Activated naive CD8-positive, alpha-beta T cell treated with anti-CD3 and anti-CD28 coated beads, Interleukin-2, amount 50 U/mL, for 24 hours (primary cell): ENCODE measurements at places on chromosomes 16 and 17.

DNA sequence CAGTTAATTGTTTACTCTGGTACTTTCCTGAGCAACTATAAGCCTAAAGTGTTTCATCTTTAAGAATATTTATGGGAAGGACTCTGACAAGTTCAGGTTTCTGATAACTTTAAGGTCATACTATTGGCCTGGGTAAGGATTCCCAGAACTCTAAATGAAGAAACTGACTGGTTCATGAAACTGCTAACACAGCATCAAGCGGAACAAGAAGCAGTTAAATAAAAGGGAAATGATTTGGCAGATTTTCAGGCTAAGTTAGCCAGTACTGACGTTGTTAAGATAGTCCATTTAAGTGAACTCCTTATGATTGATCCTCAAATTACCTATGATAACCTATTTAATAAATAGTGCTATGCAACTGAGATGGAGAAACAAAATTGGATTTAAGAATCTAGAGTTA is 101.6 kb upstream of the CES5A start:
- DNase-seq: no peak

DNA sequence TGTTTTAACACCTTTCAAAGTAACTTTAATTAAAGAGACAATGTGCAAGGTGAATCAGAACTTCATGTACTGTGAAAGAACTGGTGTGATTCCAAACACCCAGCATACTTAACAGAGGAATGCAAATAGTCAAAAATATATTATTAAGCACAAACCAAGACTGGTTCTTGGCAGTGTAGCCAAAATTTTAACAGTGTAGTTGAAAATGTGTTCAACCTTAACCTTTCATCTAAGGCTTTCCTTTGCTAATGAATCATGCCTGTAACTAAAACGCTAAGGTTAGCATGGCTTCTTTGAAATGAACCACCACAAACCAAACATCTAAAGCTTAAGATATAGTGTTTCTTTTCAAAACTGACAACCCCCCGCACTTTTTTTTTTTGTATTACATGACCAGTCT is 146.3 kb upstream of the AXIN2 start:
- no peak for DNase-seq

GRCh38 chr17:1509290-1509881 is 7.0 kb downstream of the INPP5K start:
- DNase-seq: no peak

DNA sequence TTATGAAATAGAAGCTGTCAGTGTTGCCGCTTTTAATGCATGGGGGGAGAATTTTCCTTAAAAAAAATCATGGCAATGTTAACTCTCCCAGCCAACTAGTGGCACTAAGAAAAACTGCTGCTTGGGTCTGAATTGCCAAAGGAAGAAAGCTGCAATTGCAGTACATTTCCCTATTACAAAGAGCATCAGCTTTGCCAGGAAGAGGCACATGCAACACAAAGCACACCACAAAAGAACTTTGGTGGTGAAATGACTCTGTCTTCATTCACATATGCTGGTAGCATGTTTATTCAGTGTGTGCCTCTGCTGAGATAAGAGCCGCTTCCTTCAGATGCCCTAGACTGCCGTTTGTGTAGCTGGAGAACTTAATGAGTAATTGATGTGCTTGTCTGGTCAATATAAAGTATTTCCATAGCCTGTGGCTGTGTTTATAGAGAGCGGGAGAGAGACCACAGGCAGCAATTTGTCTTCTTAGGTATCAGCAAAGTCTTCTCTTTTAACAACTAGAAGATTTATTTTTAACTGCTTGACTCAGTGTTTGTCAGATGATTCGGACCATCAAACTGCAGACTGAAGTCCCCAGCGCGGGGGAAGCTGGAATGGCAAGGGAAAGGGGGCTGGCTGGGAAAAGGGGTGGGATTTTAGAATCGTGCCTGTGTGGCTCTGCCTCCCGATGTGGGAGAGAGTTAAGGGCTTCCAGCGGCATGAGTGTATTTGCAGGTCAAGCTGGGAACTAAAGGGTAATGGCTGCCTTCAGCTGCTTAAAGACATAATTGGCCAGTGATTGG is 115.1 kb downstream of the MRTFB start:
- no peak for DNase-seq

DNA sequence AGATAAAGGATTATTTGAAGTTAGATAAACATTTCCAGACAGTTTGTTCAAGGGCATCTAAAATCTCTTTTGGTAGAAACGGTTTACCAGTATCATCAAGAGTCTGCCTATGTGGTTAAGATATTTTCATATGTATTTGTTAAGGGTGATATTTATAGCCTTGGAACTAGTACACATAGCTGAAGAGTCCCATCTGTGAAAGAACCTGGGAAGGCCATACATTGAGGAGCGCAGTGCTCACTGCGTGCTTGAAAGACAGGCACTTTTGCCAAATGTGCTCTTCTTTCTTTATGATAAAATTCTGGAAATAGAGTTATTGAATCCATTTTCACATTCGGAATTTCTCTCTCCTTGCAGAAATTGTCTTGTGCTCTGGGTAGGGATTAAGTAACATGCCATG is 7.7 kb downstream of the IGSF6 start:
- DNase-seq: no peak

DNA sequence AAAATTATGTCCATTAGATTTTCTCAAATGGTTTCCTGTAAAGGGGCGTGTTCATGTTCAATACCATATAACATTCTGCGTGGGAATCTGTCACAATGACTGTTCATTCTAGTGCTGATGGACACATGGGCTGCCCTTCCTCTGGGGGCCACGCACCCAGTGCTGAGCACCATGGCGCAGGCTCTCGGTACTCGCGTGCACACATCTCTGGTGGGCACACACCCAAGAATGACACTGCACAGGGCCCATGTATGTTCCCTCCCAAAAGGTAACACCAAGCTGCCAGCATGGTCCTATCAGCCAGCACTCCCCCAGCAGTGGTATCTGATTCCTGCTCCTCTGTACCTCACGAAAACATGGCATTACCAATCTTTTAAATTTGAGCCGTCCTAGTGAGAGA is 13.7 kb downstream of the B9D1 start:
- DNase-seq: no peak

GRCh38 chr17:13520899-13521572 is 80.7 kb downstream of the HS3ST3A1 start:
- DNase-seq: no peak

- no peak for DNase-seq
Observed at GRCh38 chr16:28820016-28820415, 2.8 kb upstream of the ATXN2L start.

GRCh38 chr16:88048985-88049384 is 97.8 kb downstream of the BANP start:
- DNase-seq: no peak

GRCh38 chr17:42494673-42495072 is 36.0 kb downstream of the ATP6V0A1 start:
- DNase-seq: no peak

DNA sequence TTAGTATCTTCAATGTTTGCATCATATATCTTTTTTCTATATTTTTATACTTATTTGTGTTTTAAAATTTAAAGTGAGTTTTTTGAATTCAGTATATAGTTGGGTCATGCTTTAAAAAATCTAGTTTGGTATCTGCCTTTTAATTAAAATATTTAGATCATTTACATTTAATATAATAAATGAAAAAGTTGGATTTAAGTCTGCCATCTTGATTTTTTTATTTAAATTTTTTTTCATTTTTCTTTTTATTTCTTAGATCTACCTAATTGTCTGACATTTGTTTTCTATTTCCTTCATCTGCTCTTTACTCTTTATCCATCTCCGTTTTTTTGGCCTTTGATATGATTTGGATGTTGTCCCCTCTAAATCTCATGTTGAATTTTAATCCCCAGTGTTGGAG is 50.0 kb upstream of the N4BP1 start:
- DNase-seq: no peak

DNA sequence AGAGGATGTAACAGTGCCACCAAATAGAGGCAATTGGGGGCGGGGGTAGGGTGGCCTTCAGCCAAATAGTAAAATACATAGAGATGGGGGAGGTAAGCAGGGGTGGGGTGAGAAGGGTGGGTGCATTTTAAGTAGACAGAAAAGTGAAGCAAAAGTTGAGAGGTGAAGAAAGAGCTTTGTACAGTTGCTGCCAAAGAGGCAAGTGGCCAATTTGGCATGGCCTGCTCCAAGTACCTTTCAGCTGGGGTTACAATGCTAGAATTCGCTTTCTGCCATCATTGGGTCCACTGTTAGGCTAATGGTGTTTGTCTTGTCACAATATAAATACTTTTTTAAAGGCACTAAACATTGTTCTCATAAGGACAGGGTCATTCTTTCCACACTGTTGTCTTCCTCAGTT is 5.2 kb upstream of the TMEM97 start:
- DNase-seq: no peak

GRCh38 chr17:43342589-43342890 is 56.3 kb upstream of the ARL4D start:
- no peak for DNase-seq

DNA sequence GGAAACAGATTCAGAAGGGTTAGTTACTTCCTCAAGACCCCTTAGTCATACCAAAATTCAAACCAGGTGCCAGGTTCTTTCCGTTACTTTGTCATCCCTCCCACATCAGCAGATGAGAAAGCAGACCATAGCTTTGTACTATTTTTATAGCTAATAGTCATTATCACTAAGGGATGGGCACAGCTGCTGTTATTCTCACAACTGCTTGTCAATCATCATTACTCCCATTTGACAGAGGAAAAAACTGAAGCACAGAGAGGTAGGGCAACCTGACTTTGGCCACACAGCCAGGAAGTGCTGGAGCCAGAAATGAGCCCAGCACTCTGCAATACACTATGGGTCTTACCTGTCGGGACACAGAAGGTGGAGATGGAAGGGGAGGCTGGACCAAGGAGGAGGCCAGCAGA is 30.0 kb downstream of the TEKT5 start:
- no peak for DNase-seq

GRCh38 chr16:59013930-59014329 is 279.8 kb upstream of the GOT2 start:
- DNase-seq: no peak

DNA sequence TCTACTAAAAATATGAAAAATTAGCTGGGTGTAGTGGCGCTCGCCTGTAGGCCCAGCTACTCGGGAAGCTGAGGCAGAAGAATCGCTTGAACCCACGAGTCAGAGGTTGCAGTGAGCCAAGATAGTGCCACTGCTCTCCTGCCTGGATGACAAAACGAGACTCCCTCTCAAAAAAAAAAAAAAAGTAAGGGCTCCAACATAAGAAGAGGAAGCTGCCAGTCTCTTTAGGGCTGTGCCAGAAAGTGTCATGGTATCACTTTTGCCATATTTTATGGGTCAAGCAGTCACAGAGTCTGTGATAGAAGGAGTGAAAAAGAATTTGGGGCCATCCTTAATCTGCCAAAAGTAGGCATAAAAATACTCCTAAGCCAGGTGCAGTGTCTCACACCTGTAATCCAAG is 1.4 kb upstream of the PIPOX start:
- no peak for DNase-seq

DNA sequence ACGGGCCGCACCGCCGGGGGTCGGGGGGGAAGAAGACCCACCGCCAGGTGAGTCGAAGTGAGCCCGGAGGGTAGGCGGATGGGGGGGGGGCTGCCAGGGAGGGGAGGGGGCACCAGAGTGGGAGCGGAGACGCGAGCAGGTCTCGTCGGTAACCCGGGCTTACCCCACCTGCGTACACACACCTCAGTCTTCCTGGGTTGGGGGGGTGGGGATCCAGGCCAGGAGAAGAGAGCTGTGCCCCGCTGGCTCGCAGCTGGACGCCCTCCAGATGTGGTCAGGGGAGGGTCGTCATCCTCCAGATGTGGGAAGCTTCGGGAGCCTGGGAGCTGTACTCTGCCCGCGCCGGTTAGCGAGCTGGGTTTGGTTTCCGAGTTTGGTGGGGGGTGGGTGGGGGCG is 1.2 kb downstream of the CACNA1G start:
- DNase-seq: no peak

- no peak for DNase-seq
Observed at GRCh38 chr17:69608808-69609472, 194.4 kb downstream of the MAP2K6 start.

- DNase-seq: no peak
Observed at GRCh38 chr16:52896478-52897164, 156.1 kb downstream of the CHD9NB start.

GRCh38 chr17:30449480-30449879 is 27.7 kb upstream of the GOSR1 start:
- no peak for DNase-seq

GRCh38 chr16:14513389-14514107 is 116.5 kb downstream of the PARN start:
- DNase-seq: no peak

DNA sequence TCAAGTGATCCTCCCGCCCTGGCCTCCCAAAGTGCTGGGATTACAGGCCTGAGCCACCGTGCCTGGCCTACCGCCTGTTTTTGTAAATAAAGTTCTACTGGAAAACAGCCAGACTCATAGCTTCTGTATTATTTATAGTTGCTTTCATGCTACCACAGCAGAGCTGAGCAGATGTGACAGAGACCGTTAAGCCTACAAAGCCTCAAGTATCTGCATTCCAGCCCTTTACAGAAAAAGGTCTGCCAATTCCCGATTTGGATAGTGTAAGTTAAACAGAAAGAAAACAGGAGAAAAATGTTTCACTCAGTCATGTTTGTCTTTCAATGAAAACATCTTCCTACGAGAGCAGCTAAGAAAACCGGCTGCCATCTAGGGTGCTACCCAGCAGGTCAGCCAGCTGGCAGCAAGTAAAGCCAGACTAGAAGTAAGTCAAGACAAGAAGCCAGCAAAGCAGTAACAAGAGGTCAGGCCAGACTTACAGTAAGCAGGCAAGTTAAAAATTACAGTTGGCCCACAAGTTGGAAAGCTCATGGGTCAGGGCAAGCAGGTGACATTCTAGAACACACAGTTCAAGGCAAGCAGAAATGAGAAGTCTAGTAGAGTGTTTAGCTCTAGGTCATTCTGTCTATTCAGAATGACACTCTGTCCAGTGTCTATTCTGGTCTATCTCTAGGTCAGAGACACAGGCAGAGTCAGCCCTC is 17.7 kb downstream of the NCBP3 start:
- DNase-seq: no peak

DNA sequence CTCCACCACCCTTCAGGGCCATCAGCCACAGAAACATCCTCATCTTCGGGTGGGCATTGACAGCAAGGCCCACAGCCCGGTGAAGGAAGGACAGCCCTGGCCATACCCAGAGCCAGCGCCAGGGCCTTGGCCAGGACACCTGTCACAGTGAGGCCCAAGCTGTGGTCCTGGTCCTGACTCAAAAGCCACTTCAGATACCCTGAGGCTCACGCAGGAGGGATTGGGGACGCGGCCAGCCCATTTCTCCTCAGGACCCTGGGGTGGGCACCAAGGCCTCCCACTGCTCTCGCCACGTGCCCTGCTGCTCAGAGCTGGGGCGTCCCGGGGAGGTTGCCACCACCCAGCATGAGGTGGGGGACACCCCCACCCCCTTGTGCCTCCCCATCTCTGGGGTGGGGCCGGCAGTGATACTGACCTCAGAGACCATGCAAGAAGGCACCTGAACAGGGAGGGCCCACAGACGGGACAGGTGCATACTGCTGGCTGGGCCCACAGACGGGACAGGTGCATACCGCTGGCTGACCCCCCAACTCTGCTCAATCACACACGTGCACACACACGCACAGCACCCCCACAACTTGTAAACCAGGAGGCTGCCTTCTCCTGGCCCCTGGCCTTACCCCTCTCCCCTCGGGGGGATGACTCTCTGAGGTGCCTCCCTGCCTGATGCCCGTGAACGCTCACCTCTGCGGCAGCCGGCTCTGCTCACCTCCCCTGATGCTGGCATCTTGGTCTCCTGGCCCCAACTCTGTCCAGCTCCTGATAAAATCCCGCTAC is 14.2 kb downstream of the SLC7A5 start:
- no peak for DNase-seq
